Memory B cell (primary cell): ENCODE measurements at places on chromosomes 16 and 17.

DNA sequence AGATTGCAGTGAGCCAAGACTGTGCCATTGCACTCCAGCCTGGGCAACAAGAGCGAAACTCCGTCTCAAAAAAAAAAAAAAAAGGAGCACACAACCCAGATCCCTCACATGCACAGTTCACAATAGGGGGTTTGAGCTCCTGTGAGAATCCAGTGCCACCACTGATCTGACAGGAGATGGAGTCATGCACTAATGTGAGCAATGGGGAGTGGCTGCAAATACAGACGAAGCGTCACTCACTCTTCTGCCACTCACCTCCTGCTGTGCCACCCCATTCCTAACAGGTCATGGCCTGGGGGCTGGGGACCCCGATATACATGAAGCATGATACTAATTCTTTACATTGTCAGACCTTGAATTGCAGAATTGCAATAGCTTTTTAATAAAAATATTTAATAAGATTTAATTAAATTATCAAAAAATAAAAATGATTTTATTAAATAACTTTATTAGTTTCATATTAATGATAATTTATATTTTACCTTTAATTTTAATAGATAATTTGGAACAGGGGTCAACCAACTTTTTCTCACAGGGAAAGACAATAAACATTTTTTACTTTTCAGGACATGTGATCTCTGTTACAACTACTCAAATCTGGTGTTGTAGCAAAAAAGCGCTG is 171.4 kb downstream of the COPRS start:
- no peak for DNase-seq

DNA sequence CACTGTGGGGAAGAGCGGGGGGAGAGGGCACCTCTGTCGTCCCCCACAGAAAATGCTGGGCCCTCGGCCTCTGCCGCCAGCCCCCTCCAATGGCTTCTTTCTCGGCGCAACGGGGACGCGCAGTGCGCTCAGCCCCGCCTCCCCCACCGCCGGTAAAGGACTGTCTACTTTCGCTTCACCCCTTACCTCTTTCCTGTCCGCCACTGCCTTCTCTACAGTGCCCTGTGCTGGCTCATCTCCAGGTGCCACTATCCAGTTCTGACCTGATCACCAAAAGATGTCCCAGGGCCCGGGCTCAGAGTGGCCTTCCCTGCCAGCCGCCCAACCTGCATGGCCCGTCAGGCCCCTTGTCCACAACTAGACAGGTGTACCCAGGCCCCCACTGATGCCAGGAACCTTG is 7.3 kb downstream of the ENDOV start:
- DNase-seq = no peak

DNA sequence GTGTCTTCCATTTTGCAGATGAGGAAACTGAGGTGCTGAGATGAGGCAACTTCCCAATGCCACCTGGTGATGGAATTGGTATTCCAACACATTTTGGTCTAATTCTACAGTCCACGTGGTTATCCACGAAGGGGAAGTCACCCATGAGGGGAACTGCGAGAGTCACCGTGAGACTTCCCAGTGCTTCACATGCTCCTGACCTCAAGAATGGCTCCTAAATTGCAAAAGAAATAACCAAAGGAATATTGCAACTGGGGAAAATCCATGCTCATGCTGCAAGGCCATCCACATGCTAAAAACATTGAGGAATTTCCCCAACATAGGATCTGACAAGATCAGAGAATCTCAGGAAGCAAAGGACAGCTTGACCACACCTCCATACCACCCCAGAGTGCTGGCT is 153.9 kb downstream of the HS3ST3B1 start:
- DNase-seq = no peak

GRCh38 chr16:15817446-15817845 is 39.4 kb downstream of the MYH11 start:
- no peak for DNase-seq

- DNase-seq = no peak
These were observed 22.4 kb downstream of the RBL2 start for GRCh38 chr16:53456625-53457024.

GRCh38 chr16:4152267-4152666 is 36.0 kb upstream of the ADCY9 start:
- no peak for DNase-seq

GRCh38 chr16:30011714-30012504 is 1.1 kb upstream of the DOC2A start:
- DNase-seq = no peak

DNA sequence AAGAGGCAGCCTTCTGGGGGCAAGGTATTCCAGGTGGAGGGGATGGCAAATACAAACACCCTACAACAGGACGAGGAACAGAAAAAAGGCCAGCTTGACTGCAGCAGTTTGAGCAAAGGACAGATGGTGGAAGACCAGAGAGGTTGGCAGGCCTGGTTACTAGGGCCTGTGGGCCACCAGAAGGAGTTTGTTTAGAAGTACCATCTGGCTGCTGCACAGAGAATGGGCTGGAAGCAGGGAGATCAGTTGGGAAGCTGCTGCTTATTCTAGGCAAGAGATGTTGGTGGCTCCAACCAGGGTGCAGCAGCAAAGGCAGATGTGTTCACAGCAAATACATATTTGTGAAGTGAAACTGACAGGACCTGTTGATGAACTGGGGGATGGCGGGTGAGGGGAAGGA is 2.9 kb upstream of the YPEL2 start:
- no peak for DNase-seq

- no peak for DNase-seq
These were observed 10.5 kb downstream of the HEXIM2 start for GRCh38 chr17:45172232-45172540.

GRCh38 chr16:12752159-12752558 is 51.5 kb downstream of the CPPED1 start:
- no peak for DNase-seq

- no peak for DNase-seq
These were observed 33.1 kb upstream of the ST6GALNAC1 start for GRCh38 chr17:76676629-76677028.

DNA sequence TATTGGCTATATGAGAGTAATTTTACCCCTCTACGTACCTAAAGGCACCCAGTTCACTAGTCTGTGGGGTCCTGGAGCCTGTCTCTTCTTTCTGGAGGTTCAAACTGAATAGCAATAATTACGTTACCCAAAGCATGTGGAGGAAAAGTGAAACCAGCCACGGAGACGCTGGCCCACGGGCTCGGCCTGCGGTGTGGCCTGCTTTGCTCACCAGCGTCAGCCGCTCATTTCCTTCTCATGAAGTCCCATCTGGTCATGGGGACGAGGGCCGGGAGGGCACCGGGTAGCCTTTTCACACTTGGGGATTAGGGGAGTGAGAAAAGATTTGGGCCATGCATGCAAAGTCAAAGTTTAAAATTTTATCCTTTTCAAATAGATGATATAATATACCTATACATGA is 26.9 kb downstream of the ELAC2 start:
- no peak for DNase-seq

DNA sequence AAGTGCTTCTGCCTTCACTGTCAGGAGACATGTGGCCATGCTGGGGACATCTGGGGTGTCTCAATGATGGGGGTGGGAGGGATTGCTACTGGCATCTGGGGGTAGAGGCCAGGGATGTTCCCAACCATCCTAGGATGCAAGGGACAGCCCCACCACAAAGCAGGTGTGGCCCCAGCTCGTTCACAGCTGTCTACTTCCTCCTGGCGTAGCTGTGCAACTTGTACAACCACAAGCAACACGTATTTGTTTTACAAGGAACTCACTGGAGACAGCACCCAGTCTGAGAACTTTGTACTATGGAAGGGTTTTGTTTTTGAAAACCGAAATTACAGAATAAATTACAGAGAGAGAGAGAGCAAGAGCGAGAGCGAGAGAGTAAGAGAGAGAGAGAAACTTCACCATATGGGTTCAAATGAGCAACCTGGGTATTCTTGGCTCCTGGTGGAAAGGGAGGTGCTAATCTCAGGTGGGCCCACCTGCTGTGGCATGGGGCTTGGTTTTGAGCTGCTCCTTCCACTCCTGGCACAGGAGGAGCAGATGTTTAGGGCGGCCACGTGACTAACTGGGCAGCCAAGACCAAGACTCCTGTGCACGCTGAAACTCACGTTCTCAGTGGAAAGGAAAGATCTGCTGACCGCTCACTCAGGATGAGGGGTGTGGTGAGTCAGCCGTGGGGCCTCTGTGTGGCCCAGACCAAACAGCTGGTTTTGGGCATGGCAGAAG is 17.5 kb upstream of the TNFRSF13B start:
- DNase-seq = peak; percentile 63

DNA sequence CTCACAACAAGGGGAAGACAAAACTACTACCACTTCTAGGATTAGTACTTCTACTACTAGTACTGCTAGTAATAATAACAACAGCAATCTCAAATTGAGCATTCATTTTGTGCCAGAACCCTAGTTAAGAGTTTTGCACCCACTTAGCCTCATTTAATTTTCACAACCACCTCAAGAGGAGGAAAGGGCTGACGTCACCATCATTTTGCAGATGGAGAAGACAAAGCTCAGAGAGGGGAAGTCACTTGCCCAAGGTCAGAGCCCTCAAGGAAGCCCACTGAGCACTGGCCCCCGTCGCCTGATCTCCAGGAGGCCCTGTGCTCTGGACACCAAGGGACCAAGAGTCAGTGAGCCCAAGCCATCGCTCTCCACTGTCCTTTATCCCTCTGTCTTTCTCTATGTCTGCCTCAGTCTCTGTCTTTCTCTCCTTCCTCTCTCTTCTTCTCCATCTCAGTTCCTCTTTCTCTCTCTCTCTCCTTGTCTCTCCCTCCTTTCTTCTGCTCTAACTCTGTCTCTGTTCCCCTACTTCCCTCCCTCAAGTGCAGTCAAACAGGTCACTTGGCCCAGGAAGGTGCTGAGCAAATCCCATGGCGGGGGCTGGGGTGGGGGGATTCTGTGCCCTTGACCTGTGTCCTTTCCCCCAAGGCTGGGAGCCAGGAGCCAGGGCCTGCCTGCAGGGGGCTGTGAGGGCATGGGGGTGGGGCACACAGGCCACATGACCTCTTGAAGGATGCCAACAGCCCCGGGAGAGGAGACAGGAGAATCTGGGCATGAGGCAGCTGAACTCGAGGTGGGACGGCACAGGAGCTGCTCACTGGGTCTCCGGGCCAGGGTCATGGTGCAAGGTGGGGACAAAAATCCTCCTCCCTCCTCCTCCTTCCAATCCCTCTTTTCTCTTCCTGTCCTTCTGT is 11.2 kb upstream of the NGFR start:
- DNase-seq = no peak

GRCh38 chr17:60371818-60372510 is 20.0 kb downstream of the USP32 start:
- DNase-seq = no peak

GRCh38 chr17:81332914-81333528 is 37.9 kb upstream of the SLC38A10 start:
- DNase-seq = no peak

- no peak for DNase-seq
These were observed 57.9 kb downstream of the GNA13 start for GRCh38 chr17:64998436-64999190.

DNA sequence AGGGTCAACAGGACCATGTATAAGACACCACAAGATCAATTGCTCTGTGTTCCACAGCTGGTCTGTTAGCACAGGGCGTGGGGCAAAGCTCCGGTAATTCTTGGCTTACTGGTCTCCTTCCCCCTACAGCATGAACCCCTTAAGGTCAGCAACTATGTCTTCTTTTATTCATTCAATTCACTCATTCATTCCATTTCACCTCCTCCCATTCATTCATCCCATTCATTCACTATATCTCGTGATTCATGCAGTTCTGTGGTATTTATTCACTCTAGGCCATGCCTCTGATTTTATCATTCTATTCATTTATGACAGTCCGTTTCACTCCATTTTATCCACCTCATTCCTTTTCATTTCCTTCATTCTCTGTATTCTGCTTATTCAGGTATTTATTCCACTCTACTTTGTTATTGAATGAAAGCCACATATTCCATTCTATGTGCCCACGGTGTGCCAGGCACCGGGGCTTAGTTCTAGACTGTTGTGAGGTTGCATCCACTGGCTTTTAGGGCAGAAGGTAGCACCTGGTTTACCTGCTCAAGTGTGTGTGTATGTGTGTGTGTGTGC is 19.0 kb upstream of the WFDC1 start:
- DNase-seq = no peak

DNA sequence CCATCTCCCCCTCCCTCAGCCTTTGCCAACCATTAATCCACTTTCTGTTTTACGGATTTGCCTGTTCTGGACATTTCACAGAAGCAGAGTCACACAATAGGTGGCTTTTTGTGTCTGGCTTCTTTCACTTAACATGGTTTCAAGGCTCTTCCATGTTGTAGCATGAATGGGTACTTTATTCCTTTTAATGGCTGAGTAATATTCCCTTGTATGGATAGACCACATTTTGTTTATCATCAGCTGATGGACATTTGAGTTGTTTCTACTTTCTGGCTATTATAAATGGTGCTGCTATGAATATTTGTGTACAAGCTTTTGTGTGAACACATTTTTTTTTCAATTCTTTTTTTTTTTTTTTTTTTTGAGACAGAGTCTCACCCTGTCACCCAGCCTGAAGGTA is 175.6 kb upstream of the RPH3AL start:
- no peak for DNase-seq

DNA sequence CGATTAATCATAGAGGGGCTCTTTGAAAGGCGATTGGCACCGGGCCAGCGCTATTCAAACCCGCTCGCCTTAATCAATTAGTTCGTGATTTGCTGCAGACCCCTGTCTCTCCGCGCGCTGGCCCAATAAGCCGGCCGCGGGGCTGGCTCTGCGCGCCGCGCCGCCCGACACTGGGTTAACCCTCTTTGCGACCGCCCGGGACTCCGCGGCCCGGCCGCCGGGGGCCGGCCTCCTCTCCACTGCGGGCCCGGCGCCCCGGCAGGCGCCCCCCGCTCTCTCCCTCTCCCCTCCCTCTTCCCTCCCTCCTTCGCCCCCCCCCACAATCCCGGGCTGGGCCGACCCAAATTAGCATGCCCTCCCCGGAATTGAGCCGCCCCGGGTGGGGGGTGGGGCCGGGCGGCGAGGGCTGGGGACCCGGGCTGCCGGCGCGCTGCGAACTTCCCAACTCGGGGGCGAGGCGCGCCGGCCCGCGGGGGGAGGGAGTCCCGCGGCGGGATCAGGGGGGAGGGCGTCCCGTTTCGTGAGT is 428 bp upstream of the SALL1 start:
- DNase-seq = no peak

GRCh38 chr17:63382136-63382535 is 64.0 kb downstream of the CYB561 start:
- DNase-seq = no peak
